ENCODE measurements at places on chromosomes 2 and 18.

DNA sequence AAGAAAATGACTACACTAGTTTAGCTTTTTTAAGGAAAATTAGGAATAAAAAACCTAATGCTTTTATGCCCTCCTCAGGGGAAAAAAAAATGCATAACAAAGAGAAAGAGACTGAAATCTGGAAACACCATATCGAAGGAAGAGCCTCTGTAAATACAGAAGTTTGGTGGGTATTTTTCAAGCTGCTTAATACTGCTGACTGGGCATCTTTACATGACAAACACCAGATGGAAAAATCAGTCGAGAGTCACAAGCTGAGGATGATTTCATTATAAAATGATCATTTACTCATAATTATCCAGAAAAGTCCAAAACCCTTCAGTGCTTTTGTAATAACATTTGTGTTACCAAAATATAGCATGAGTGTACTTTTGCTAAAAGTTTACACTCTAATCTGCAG lies 1600.7 kb upstream of the ACVR2A start:
- DNase-seq = no peak

- no peak for DNase-seq
Measured at GRCh38 chr2:147394179-147394790, 450.5 kb upstream of the ACVR2A start.

DNA sequence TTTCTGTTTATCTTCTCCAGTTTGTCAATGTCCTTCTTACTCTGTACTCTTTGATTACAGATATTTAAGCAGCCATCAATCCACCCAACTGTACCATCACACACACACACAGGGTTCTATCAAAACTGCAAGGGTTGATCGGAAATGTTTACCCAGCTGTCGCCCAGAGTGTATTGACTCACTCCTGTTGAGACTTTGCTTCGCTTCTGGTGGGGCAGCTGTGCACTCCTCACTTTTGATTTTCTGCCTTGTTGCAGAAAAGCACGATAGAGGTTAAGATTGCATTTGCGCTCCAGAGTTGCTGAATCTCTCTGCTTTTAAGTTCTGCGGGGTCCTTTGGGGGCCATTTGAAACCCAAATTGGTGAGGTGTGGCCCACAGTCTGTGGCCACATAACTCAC lies 216.2 kb downstream of the SETBP1 start:
- DNase-seq = no peak

GRCh38 chr2:186068139-186068801 lies 329.7 kb downstream of the FSIP2 start:
- no peak for DNase-seq

GRCh38 chr2:95061601-95062183 lies 36.2 kb downstream of the MAL start:
- DNase-seq = no peak

- DNase-seq = no peak
Measured at GRCh38 chr2:23637011-23637778, 252.2 kb downstream of the KLHL29 start.

- DNase-seq = no peak
Measured at GRCh38 chr2:187213798-187214197, 234.3 kb downstream of the CALCRL start.

- DNase-seq = no peak
Measured at GRCh38 chr2:182446087-182446486, 19.3 kb upstream of the PDE1A start.

DNA sequence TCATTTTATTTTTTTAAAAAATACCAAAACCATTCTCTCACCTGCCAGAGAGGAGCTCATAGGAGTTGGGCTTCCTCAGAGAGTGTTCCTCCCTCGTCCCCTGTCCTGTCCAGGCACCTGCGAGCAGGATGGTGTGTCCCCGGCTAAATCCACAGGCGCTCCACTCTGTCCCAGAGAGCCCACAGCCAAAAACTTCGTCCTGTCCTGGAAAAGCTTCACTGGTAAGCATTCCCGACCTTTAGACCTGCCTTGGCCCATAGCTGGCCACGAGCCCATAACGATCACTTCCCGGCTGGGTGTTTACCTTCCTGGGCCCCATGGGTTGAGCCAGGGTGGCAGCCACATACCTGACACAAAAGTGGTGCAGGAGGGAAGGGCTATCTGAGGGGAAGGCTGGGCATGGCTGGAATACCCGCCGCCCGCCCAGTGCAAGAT lies at the start of gene NGEF:
Gene NGEF (minus strand): TSS at position 230 of the 435 bp plus-strand sequence. CDS start 38,366 bp downstream, outside the sequence.
- no peak for DNase-seq

DNA sequence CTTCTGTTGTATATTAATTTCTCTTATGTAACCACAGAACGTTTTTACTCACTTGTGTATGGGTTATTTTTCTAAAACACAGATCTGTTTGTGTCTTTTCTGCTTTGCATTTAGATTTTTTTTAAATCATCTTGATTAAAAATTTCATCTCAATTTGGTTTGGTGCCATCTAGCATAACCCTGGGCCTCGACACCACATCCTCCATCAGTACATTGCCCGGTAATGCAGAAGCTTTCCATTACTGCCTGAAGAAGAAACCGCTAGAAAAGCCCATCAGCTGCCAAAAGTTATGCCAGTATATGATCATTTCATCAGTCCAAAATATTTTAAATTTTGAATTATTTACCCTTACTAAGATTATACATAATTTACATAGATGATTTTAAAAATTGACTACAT lies 26.2 kb downstream of the MAPRE2 start:
- DNase-seq = no peak

- DNase-seq = no peak
Measured at GRCh38 chr18:72375618-72376017, 168.5 kb downstream of the CBLN2 start.

DNA sequence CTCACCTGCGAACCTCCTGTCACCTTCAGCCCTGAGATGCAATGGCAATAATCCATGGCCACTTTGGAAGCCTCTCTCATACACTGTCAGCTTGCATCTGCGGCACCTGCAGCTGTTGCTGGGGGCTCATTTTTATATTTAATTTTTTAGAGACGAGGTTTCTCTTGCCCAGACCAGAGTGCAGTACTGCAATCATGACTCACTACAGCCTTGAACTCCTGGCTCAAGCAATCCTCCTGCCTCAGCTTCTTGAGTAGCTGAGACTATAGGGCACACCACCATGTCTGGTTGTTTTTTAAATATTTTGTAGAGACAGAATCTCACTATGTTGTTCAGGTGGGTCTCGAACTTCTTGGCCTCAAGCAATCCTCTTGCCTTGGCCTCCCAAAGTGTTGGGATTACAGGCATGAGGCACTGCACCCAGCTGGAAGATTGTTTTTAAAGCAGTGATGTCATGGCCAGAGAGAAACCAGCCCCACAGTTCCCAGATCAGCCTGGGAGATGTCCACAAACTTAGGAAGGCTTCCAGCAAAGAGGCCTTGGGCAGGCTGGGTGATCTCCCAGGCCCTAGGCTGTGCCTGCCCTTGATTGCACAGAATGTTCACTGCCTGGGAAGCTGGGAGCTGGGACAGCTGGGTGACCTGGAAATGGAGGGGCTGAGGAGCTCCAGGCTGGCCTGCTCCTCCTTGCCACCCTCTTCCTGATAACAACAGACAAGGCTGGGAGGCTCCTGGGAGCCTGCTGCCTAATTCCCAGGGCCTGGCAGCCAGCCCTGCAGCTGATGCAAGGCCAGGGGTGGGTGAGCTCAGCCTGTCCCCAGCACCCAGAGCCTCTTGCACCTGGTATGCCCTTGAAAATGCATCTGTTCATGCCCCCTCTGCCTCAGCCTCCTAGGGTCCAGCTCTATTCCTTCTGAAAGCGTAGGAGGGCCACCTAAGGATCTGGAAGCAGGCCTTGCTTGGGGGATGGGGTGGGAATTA lies 27.1 kb downstream of the SH2D6 start:
- peak; percentile 27 for DNase-seq

- no peak for DNase-seq
Measured at GRCh38 chr2:85741211-85741832, 12.5 kb upstream of the ATOH8 start.

DNA sequence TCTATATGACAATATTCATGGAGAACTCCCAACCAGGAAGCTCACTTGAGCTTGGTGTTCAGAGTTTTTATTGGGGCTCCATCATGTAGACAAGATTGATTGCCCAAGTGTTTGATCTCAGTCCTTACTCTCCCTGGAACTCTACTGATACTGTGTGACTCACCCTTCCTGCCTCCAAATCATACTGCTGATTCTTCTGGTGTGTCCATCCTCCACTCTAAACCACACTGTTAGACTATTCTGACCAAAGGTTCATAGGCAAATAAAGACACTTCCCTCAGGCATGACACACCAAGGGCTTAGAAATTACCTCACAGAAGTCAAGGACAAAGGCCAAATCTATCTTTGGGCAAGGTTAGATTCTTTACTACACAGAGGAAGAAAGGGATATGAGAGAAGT lies 107.9 kb upstream of the CDH20 start:
- DNase-seq = no peak

All from iPS-NIHi11 (cell line).